ENCODE measurements at places on chromosomes 1 and 21.

- no peak for DNase-seq
Observed at GRCh38 chr1:43232074-43232473, 37.7 kb upstream of the TMEM125 start.

DNA sequence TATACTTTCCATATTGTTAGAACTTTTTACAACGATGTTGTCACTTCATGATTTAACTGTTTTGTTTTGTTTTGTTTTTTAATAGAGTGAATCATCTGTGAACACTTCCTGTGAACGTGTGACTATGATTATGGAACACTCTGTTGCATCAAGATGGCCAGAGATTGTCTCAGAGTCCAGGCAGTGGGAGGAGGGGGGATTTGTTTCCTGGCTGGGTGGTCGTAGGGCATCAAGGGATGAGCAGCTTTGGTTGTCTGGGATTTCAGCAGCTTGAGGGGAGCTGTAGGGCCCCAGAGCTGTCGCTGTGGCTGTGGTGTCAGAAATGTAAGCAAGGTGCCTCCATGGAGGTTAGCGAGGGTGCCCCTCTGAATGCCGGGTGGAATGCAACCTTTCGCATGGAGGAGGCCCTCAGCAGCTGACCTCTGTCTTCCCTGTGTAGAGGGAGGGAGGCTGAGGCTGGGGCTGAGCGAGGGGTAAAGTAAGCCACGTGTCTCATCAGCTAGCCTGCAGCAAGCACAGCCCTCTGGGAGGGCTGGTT lies 21.4 kb downstream of the NEK2 start:
- no peak for DNase-seq

- peak; percentile 94 for DNase-seq
Observed at GRCh38 chr1:1231400-1232207, at the start of gene SDF4. Gene SDF4, minus strand, starts transcription at chr1:1232001. Its CDS starts 3,229 bp downstream, at chr1:1228772.

DNA sequence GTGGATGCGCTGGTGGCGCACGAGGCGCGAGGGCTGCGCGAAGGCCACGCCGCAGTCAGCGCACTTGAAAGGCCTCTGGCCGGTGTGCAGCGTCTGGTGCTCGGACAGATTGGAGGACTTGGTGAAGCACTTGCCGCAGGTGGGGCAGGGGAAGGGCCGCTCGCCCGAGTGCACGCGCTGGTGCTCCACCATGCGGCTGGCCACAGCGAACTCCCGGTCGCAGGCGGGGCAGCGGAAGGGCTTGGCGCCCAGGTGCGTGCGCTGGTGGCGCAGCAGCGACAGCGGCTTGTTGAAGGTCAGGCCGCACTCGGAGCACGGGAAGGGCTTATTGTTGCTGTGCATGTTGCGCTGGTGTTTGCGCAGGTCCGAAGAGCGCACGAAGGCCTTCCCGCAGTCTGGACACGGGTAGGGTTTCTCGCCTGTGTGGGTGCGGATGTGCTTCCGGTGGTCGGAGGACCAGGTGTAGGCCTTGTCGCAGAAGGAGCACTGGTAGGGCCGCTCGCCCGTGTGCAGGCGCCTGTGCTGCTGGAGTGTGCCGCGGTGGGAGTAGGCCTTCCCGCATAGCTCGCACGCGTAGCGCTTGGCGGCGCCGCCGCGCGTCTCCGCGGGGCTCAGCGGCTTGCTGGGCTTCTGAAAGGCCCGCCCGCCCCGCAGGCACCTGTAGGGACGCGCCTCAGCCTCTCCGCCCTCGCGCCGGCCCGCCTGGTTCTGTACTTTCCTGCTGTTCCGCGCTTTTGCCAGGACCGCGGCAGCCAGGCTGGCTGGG lies 4.7 kb downstream of the ZNF648 start:
- DNase-seq = no peak

- DNase-seq = no peak
Observed at GRCh38 chr1:246528933-246529731, 22.1 kb upstream of the SMYD3 start.

DNA sequence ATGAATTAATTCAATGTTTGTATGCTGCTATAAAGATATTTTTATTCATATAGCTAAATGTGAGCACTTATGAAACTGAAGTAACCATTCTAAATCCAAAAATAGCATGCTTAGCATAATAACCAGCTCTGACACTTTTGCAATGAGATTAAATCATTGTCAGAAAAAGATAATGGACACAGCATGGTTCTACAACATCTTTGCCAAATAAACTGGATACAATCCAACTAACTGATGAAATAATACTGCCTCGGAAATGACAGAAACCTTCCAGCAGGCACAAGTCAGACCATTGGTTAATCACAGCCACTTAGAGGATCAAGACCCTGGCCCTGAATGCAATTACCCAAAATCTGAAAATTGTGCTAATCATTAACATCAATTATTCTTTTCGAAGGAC lies 592.7 kb upstream of the ADGRL4 start:
- DNase-seq = no peak

GRCh38 chr1:94725566-94725965 lies 94.6 kb upstream of the SLC44A3 start:
- DNase-seq = no peak

DNA sequence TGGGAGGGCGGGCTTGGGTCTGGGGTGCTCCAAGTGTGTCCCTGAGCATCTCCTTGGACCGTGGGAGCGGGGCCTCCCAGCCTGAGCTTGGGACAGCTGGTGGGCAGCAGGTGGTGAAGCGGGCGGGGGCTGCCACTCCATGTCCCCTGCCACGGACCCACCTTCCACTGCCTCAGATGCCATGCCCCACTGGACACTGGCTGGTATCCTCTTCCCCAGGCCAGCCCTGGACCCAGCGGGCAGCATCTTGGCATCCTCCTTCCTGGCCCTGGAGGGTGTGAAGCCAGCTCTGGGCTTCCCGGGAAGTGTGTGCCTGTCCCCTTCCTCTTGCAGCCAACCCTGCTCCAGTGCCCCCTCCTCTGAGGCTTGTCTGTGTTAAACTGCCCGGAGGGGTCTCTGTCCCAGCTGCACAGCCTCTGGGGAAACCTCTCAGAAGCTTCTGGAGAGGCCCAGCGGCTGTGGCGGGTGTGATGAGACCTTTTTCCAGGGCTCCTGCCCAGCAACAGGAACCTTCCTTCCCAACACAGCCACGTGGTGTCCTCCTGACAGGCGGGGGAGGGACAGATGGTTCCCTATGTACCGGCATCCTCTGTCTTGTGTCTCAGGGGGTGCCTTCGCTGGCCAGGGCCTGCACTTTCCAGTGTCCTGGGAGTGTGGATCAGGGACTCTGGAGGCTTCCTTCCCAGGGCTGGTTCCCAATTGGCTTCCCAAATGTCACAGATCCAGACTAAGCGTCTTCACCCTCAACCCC lies 81.6 kb upstream of the DISP3 start:
- no peak for DNase-seq

GRCh38 chr1:36389261-36389660 lies 3.5 kb upstream of the STK40 start:
- DNase-seq = no peak

GRCh38 chr1:70205071-70205433 lies 327 bp downstream of the LRRC40 start:
- no peak for DNase-seq

GRCh38 chr1:113219828-113220227 lies 146.8 kb downstream of the LRIG2 start:
- no peak for DNase-seq

- no peak for DNase-seq
Observed at GRCh38 chr1:91173346-91173890, 151.6 kb upstream of the ZNF644 start.

DNA sequence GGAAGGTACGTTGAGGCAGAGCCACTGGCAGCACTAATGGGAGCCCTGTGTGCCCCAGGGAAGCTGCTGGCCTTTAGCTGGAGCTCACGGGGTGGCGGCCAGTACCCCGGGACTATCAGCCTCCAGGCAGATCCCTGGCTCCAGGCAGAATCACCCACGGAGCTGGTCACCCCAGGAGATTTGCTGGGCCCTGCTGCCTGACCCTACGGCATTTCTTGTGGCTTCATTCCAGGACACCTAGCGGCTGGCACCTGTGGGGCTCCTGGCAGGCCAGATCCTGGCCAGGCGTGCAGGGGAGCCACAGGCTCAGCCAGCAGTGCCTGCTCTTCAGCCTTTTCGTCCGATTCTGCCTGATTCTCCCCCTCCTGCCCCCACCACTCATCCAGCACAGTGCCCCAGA lies 7.1 kb downstream of the PADI1 start:
- DNase-seq = no peak

DNA sequence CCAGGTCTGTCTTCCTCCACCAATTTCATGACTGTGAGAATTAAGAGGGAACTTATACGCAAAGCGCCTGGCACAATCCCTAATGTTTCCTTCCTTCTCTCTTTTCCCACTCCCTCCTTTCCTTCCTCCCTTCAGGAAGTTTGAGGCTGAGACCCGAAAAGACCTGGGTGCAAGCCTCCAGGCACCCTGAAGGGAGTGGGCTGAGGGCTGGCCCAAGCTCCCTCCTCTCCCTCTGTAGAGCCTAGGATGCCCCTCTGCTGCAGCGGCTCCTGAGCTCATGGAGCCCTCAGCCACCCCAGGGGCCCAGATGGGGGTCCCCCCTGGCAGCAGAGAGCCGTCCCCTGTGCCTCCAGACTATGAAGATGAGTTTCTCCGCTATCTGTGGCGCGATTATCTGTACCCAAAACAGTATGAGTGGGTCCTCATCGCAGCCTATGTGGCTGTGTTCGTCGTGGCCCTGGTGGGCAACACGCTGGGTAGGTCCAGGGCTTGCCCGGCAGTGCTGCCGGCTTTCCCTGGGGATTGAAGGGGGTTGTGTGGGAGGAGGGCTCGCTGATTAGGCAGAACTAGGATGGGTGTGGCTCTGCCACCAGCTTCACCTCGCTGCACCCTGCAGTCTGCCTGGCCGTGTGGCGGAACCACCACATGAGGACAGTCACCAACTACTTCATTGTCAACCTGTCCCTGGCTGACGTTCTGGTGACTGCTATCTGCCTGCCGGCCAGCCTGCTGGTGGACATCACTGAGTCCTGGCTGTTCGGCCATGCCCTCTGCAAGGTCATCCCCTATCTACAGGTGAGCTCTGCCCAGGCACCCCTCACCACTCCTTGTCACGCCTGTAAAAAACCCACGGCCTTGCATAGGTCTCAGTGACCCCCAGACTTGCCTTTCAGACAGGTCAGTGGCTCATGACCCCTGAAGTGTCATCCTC lies 1.7 kb downstream of the HCRTR1 start:
- DNase-seq = no peak

GRCh38 chr1:181088079-181089016 lies at the start of gene IER5:
Gene IER5, plus strand, starts transcription at chr1:181088700. Its CDS starts 203 bp downstream, at chr1:181088903.
- DNase-seq = peak; percentile 90

DNA sequence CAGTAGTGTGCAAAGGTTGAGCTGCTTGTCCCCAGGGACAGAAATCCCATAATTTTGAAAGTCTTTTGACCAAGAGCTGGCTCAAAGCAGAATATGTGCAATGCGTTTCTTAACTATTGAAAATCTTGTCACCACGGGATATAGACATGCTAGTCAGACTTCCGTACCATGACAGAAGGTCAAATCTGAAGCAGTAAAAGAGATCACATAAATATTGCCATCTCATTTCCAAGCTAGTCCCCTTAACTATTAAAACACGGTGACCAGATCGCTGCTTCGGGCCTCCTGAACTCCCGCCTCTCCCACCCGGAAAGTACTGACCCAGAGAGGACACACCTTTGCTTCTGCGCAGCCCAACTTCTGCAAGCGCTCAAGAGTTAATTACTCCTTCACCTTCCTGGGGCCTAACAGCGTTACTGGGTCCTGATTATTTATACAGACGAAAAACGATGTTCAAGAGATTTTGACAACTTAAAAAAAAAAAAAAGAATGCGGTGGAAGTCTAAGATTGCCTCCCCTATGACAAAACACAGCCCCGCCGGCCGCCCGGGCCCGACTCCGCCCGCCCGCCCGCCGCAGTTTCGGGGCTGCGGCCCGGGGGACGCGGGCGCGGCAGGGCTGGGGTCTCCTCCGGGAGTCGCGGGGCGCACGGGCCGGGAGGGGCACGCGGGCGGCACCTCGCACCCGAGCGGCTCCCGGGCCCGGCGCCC lies 692 bp downstream of the SORT1 start:
- DNase-seq = no peak

GRCh38 chr21:41763398-41763931 lies 3.4 kb downstream of the RIPK4 start:
- no peak for DNase-seq

DNA sequence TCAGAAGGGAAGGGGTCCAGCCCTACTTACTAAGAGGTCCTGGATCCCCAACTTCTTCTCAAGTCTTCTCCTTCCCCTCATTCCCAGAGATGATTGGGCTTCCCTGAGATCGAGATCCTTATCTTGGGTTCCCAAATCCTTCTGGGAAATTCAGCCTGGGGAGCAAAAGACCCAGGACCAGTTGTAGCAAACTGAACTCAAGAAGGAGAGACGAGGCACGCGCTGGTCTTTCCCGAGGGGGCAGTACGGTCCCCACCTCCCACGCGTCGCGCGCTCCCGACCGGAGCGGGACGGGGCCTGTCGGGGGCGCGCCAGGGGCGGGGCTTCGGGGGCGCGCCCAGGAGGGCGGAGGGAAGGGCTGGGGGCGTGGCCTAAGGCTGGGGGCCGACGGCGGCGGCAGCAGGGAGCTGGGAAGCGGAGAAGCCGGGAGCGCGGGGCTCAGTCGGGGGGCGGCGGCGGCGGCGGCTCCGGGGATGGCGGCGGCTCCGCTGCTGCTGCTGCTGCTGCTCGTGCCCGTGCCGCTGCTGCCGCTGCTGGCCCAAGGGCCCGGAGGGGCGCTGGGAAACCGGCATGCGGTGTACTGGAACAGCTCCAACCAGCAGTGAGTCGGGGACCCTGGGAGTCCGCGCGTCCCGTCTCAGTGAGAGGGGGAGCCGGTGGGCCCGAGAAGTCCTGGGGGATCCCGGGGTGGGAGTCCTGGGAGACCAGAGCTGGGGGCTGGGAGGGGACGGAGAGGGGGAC lies at the start of gene EFNA3:
Gene EFNA3 (plus strand): TSS at position 369 of the 741 bp plus-strand sequence. CDS start 105 bp downstream, at position 474.
- DNase-seq = peak; percentile 46

- no peak for DNase-seq
Observed at GRCh38 chr1:6477039-6477820, 11.3 kb upstream of the TNFRSF25 start.

- no peak for DNase-seq
Observed at GRCh38 chr21:28539623-28539988, 453.1 kb downstream of the LTN1 start.

- DNase-seq = no peak
Observed at GRCh38 chr1:54371038-54371941, 34.9 kb downstream of the SSBP3 start.
